ENCODE measurements at places on chromosomes 11 and 22.

GRCh38 chr22:29145321-29146072, 60.2 kb upstream of the EMID1 start:
- DNase-seq = no peak

GRCh38 chr11:34439610-34440198, 970 bp downstream of the CAT start:
- no peak for DNase-seq

GRCh38 chr11:105953886-105954285, 68.2 kb downstream of the MSANTD4 start:
- DNase-seq = no peak

DNA sequence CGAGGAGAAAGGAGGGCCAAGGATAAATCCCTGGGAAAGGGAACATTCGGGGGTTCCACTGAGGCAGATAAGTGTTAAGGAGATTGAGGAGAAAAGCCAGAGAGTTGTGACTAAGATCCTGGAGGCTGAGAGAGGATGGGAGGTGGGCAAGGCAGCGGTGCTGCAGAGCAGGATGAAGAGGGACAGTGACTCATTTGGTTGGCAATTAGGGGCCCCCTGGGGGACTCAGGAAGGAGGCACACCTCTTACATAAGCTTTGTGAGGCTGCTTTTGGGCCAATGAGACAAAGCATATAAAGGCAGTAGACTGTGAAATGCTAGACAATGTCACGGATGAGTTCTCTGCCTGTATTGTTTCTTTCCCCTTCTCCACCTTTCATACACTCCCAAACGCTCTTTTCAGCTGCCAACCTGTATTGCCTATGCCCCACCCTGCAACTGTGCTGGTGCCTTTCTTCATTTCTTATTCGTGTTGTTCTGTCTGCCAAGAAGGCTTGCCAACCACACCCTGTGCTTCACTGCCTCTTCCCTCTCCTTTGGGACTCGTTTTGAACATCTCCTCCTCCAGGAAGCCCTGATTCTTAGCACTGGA, 246.8 kb upstream of the KIRREL3 start:
- no peak for DNase-seq

GRCh38 chr11:106644824-106645223, 373.5 kb downstream of the GUCY1A2 start:
- no peak for DNase-seq

- no peak for DNase-seq
Measured at GRCh38 chr11:31720671-31721365, 90.3 kb downstream of the PAX6 start.

DNA sequence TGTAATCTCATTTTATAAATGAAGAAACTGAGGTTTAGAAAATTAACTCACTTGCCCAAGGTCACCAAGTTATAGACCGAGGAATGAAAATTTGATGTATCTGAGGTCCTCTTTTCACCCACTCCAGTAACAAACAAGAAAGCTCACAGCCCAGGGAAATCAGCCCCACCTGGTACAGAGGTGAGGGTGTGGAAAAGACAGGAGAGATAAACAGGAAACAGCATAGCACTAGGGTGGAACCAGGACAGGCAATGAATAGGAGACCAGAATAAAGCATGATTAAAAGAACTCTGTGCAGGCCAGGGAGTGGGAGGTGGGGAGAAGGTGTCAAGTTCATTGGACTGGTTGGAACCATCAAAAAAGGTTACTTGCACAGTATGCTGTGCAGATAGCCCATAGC, 46.2 kb upstream of the SMCO4 start:
- DNase-seq = no peak

DNA sequence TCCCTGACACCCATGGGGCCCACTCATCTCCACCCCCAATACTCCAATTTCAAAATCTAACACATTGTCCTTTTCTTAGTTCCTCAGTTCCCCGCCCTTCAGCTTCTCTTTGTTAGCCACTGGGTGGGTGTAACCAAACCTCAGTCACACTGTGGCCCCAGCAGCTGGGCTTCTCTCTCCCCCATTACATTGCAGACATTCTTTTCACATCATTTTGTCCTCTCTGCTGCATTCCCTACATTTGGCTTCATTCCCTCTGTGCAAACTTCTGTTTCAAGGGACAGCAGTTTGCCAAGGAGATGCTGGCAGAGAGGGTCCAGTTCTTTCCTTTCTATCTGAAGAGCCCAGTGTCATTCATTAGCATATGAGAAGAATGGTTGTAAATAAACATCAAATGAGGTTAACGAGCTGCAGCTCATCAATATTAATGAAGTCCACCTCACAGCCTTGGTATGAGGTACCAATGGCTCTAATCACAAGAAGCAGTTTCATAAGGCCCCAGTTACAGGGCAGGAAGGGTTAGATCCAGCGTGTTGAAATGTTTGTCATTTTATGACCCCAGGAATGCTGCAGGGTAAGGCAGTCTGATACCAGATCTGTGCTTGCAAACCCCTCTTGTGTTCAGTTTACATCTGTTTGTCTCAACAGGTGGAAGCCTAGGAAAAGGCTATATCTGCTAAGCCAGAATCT, 72.3 kb downstream of the ARFGAP2 start:
- no peak for DNase-seq
